ENCODE measurements at places on chromosomes 3 and 15. TPM values are rescaled to one million over a fixed set of nuclear protein-coding genes. Genes with fewer than 3 reads are reported as not detected.

BBS4 gene
- 25.7 TPM for polyA plus RNA-seq

NOX5 gene
- polyA plus RNA-seq = 0.15 TPM

MOBP gene
- not detected for polyA plus RNA-seq

ZNF660 gene
- polyA plus RNA-seq = 2.8 TPM

PPM1L gene
- polyA plus RNA-seq = 0.26 TPM

RBP2 gene
- not detected for polyA plus RNA-seq

COL6A5 gene
- not detected for polyA plus RNA-seq

C15orf62 gene
- 0.05 TPM for polyA plus RNA-seq

EPHA3 gene
- polyA plus RNA-seq = 0.04 TPM

RNF7 gene
- 113 TPM for polyA plus RNA-seq

DUOX2 gene
- not detected for polyA plus RNA-seq

ADPRH gene
- polyA plus RNA-seq = 0.36 TPM

FAM107A gene
- polyA plus RNA-seq = 0.02 TPM

ST8SIA2 gene
- 0.33 TPM for polyA plus RNA-seq

GUCA1C gene
- polyA plus RNA-seq = not detected

CASR gene
- polyA plus RNA-seq = not detected

RAD54L2 gene
- polyA plus RNA-seq = 8.1 TPM

DPPA2 gene
- polyA plus RNA-seq = not detected

ZCWPW2 gene
- 0.76 TPM for polyA plus RNA-seq

ANKRD63 gene
- not detected for polyA plus RNA-seq

ARPIN gene
- 11.1 TPM for polyA plus RNA-seq

P3H2 gene
- 32.6 TPM for polyA plus RNA-seq

KCNMB3 gene
- 0.89 TPM for polyA plus RNA-seq

ATG7 gene
- polyA plus RNA-seq = 35.4 TPM

CLDN16 gene
- 0.04 TPM for polyA plus RNA-seq

Measured in AG04450 (cell line).